ENCODE measurements at places on chromosomes 16 and 17.

GRCh38 chr16:56357765-56358322 lies 67.5 kb downstream of the AMFR start:
- DNase-seq = no peak

DNA sequence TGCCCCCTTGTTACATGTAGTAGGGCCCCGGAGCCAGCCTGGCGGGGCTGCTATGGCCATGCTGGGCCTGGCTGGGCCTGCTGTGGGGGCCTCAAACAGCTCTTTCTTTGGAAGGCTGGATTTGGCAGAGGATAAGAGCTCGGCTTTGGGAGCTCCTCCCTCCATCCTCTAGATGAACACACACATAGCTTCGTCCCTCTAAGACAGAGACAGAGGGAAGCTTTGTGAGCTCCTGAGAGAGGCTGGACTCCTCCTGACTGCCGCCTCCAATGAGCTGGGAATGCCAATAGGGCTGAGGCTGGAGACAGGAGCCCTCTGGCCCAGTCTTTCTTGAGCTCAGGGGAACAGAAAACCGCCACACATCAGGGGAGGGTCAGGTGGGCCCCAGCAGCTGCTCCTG lies 37.3 kb upstream of the CDC42EP4 start:
- DNase-seq = no peak

DNA sequence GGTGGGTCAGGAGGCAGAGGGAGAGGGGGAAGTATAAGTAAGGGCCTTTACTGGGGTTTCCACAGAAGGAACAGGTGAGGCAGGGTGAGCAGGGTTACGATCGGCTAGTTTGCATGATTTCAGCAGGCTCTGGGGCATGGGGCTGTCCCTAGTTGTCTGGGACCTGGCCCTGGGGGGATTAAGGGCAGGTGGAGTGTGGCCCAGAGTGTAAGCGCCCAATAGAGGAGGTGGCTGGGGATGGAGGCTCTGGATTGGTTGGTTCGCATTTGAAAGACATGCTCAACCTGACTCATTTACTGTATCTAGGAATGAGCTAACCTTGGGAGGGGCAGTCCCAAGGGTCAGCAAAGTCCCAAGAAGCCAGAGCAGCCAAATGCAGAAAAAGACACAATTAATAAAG lies 230.3 kb downstream of the MAP2K4 start:
- no peak for DNase-seq

DNA sequence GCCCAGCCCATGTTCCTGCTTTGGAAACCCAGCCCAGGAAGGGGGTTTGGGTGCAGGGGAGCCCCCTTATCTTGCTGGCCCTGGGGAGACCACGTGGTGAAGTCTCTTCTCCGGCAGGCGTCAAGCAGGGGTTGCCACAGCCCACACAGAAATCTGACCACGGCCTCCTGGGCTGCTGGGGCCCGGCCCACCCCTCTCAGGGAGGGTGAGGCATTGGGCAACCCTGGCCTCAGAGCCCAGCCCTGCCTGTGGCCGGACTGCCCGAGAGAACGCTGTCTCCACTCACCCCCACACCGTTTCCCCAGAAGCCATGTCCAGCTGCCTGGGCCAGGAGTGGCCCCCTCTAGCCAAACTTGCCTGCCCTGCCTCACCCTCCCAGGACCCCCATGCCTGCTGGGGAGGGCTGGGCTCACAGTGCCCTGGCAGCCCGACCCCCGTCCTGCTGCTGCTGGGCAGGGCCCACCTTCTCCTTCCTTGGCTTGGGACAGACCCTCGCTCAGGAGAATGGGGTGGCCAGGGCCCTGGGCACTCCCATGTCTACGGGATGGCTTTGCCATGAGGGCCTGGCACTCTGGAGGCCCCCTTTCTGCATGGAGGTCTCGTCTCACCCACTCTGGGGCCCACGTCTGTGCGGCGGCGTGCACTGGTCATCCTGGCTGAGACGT lies 6.7 kb downstream of the RPUSD1 start:
- no peak for DNase-seq

DNA sequence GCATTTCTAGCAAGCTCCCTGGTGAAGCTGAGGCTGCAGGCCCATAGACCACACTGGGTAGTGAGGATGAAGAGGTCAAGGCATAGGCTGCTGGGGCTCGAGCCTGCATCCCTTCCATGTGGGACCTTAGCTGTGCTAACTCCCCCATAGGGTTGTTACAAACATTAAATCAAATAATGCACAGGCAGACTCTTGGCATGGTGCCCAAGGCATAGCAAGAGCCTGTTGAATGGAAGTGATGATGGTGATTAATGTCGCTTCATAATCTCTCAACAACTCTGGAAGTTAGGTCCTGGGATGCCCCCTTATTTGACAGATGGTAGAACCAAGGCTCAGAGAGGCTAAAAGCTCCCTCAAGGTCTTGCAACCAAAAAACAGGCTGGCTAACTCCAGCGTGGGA lies 283.9 kb upstream of the EEF2KMT start:
- no peak for DNase-seq

- no peak for DNase-seq
Observed at GRCh38 chr16:29893553-29893952, 5.8 kb downstream of the SEZ6L2 start.

DNA sequence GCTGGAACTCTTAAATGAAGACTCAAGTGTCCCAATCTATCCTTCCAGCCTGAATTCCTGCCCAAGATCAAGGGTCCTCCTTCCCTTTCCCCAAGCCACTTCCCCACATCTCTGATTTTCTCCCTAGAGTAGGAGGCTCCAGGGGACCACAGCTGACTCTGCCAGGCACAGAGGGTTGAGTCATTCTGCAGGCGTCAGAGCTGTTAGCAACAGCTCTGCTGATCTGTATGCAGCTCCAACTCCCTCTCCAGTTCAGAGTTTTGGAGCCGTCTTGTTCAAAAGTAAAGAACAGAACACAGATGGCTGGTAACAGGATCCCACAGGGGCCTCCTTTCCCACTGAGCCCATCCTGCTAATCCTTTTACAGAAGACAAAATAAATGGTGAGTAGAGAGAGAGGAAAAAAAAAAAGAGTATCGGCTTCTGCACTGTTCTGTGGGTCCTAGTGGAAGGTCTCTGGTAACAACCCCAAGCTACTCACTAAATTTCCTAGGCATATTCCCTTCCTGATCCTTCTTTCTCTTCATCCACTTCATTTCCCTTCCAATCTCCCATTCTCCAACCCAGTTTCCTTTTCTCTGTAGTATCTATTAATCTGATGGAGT lies 13.4 kb upstream of the TAOK1 start:
- no peak for DNase-seq

DNA sequence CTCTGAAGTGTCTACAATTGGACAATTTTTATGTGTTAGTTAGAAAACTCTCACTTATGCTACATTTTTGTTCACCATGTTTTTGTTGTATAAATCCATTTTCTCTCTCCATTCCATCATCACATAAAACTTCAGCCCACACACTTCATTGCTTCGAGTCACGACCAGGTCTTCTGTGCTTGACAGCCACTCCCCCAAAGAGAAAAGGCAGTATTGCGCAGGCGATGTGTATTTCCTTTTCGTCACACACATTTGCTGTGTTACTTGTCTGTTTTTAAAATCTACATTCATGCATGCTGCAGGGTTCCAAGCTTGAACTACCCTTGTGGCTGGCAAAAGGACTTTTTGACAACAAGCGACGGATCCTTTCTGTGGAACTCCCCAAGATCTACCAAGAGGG lies 10.5 kb downstream of the GINS3 start:
- no peak for DNase-seq

- no peak for DNase-seq
Observed at GRCh38 chr16:57483725-57484514, 2.4 kb downstream of the DOK4 start.

GRCh38 chr17:59392973-59393679 lies 61.7 kb downstream of the YPEL2 start:
- no peak for DNase-seq

GRCh38 chr17:55238179-55238930 lies 26.4 kb upstream of the HLF start:
- DNase-seq = peak; percentile 89

- no peak for DNase-seq
Observed at GRCh38 chr16:54817432-54817831, 113.2 kb upstream of the IRX5 start.

GRCh38 chr16:23052908-23053580 lies 96.2 kb downstream of the USP31 start:
- DNase-seq = no peak

GRCh38 chr16:74893541-74893940 lies 91.4 kb downstream of the WDR59 start:
- no peak for DNase-seq

DNA sequence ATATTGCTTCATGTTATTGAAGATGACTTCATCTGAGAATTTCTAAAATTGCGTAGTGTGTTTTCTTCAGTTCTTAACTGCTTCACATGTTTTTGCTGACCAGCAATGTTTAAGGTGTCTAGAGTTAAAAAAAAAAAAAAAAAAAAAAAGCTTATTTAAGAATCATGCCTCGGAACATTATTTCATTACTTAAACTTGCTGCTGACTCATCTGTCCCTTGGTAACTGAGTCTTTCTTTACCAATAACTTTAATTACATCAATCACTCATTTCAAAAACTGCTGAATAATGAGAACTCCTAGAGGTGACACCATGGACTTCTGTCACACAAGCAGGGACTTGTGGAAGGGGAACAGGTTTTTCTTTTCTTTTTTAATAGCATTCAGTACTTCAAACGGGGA lies 16.2 kb downstream of the IRX5 start:
- no peak for DNase-seq

DNA sequence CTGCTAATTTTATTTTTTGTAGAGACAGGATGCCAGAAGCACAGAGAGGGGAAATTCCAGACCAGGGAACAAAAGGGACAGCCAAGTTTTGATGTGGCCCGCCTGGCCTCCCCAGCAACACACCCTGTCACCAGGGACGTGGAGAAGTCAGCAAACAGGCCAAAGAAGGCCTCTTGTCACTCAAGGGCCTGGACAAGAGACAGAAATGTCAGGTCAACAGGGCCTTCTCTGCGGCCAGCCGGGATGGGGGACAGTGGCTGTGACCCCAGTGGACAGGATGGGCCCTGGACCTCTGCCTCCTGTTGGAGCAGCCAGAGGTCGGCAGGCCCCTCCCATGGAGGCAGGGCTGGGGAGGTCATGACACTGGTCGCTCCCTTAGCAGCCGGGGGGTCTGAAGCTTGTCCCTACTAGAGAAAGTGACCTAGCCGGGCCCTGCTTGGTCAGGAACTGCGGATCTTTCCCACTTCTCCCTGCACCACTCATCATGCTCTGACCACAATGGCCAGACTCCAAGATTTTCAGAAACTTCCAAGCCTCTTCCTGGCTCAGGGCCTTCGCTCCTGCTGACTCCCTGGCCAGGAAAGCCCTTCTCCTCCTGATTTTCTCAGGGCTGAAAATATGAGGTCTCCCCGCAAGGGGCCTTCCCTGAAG lies 9.2 kb upstream of the TVP23A start:
- DNase-seq = no peak

- peak; percentile 84 for DNase-seq
Observed at GRCh38 chr17:79803997-79804855, 7.3 kb upstream of the CBX8 start.

- no peak for DNase-seq
Observed at GRCh38 chr16:29898135-29898803, 1.1 kb downstream of the SEZ6L2 start.

- no peak for DNase-seq
Observed at GRCh38 chr16:10847176-10847575, 28.6 kb upstream of the TVP23A start.

- DNase-seq = no peak
Observed at GRCh38 chr16:59959311-59959710, 1225.2 kb upstream of the GOT2 start.

DNA sequence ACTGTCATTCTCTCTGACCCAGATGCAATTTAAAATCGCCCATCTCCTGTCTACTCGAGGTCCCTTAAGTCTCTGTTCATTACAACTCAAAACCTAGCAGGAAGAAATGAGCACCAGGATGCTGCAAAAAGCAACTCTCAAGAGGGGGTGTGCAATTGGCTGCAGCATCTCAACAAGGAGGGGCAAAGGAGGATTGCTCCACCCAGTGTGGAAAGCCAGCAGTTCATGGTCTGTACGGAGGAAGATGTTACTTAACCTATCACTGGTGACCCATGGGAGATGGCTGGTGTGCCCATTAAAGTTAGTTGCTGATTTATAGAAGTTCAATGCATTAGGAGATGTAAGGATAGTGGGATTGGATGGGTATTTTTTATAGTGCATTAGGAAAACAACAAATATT lies 147.4 kb downstream of the CDK5R1 start:
- no peak for DNase-seq

- DNase-seq = no peak
Observed at GRCh38 chr17:67496286-67496685, 119.2 kb downstream of the PITPNC1 start.

DNA sequence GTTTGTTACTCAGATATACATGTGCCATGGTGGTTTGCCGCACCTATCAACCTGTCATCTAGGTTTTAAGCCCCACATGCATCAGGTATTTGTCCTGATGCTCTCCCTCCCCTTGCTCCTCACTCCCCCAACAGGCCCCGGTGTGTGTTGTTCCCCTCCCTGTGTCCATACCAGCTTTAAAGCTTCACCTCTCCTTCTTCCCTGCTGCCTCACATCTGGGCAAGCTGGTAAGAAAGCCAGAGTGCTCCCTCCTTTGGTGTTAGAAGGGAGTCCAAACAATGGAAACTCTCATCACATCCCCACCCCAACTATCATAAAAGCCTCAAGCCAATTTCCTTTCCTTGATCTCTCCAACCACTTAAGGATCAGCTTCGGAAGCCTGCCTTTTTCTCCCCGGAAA lies 1115.6 kb upstream of the GOT2 start:
- DNase-seq = no peak

- no peak for DNase-seq
Observed at GRCh38 chr17:13953841-13954240, 115.5 kb upstream of the COX10 start.

GRCh38 chr17:14157822-14158221 lies 78.8 kb downstream of the CDRT15 start:
- no peak for DNase-seq

DNA sequence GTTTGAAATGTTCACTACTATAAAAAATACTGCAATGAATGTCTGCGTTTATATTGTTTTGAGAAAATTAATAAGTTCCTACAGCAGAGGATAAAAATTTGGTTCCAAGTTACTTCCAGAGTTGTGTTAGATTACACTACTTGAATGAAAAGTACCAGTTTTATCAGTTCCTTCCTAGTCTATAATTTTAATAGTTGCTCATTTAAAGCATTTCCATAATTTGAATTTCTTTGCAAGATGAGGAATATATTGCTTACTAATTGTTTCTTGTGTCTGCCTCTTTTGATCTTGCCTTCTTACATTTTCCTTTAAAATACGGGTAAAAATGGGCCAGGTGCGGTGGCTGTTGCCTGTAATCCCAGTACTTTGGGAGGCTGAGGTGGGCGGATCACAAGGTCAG lies 4.0 kb downstream of the EMC6 start:
- DNase-seq = no peak

DNA sequence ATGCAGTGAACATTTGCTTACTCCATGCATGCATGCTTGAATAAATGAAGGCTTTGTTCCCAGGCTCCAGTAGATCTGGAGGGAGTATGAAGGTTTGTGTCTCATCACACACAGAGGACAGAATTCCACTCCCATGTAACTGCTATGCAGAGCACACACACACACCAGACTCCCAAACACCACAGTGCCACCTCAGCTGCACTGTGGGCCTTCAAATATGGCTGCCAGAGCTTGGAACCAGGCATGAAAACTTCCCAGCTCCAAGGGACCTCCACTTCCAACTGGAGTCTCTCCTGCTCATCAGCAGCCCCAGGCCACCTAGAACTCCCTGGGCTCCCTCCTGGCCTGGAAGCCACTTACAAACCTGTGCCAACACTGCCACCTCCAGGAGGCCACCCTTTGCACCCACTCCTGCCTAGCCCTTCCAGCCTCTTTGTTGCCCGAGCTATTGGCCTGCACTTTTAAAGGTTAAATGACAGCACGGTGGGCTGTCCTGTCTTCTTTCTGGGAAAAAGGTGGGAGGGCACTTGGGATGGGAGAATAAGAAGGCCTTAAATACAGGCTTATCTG lies 151.2 kb downstream of the ZNF423 start:
- DNase-seq = no peak
